HCT116 (cell line): ENCODE measurements at places on chromosomes 7 and 10.

GRCh38 chr7:50480797-50481196 lies 30.6 kb upstream of the FIGNL1 start:
- no peak for DNase-seq
- H3K27me3 ChIP-seq = no peaks in the 10 kb centered on the region
- H3K36me3 ChIP-seq = no peaks in the 10 kb centered on the region

DNA sequence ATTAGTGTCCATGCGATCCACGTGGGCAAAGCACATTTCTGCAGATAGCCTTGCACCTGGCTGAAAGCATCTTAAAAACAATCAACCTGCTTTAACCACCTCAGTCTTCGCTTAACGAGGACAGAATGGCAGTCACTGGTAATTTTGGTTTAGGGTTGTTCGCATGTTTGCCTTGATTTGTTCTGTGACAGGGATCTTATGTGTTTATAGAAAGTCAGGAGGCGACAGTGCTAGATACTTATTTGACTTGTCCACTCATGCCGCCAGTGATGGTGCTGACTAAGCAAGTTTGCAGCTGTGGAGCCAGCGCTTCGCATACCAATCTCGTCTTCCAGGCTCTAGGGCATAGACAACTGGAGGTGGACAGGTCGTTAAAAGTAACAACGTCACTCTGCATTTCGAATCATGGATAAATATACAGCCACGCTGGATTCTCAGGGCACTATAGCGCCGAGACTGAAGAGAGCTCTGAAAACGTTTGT lies 1.2 kb upstream of the TMEM243 start:
- peak overlapping the region; percentile 92 for H3K4me3 ChIP-seq
- no peak for DNase-seq
- no peaks in the 10 kb centered on the region for H3K27me3 ChIP-seq
- H3K36me3 ChIP-seq = no peaks in the 10 kb centered on the region; the same call in 1 of the 2 replicates

- no peaks in the 10 kb centered on the region for H3K36me3 ChIP-seq
- no peaks in the 10 kb centered on the region for H3K27me3 ChIP-seq
- H3K4me3 ChIP-seq = peak overlapping the region; percentile 71
- H3K27ac ChIP-seq = peak overlapping the region; percentile 13; the same call in 1 of the 2 replicates
- peaks cover 22% of the 10 kb centered on the region for H3K4me1 ChIP-seq
These were observed 106.7 kb downstream of the SNX10 start for GRCh38 chr7:26398427-26398755.

DNA sequence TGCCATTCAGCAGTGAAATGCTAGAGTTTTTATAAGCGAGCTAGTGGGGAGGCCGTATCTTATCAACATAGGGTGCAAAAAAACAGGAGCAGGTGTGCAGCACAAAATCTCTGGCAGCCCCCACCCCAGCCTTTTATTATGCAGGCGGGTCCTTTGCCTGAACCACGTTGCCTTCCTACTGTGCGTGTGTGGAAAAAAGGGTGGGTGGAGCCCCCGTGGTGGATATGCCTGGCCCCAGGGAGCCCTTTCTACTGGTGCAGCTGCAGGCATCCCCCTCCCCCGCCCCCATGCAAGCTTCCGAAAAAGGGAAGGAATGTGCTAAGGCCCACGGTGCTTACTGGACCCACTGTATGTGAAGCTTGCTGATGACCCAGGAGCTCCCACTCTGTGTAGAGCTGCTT lies 175.9 kb downstream of the USP6NL start:
- H3K36me3 ChIP-seq = no peaks in the 10 kb centered on the region
- H3K4me3 ChIP-seq = no peak overlapping the region
- H3K27ac ChIP-seq = no peak overlapping the region
- no peak for DNase-seq

DNA sequence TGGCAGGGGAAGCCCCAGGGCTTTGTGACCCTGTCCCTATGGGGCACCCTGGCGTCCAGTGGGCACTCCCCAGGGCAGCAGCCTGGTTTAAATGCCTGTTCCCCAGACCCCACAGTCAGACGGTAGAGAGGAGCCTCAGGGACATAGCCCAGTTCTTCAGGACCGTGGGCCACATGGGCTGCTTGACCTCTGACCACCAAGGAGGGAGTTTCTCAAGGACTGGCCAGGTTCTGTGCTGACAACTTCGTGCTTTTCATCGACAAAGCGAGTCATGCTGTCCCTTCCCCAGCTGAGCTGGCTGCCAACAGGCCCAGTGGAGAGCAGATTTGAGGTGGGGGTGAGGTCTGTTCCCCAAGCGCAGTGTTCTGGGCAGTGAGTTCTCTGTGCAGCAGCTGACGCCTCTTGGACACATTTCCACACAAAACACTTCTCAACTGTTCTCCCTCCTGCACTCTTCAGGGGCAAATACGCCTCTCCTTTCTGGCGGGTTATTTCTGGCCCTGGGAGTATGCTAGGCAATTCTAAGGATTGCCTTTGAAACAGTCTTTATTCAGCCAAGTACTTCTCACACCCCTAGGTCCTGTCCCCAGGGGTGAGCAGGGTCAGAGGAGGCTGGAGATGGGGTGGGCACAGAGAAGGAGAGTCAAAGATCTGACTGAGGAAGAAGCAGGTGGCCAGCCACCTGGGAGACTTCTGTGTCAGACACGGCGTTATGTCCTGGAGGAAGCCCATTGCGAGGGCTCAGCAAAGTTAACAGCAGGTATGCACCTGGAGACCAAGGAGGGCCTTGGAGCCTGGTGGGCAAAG lies 57.3 kb upstream of the CAMK2B start:
- H3K27me3 ChIP-seq = no peaks in the 10 kb centered on the region
- H3K4me3 ChIP-seq = no peak overlapping the region
- H3K4me1 ChIP-seq = no peaks in the 10 kb centered on the region

DNA sequence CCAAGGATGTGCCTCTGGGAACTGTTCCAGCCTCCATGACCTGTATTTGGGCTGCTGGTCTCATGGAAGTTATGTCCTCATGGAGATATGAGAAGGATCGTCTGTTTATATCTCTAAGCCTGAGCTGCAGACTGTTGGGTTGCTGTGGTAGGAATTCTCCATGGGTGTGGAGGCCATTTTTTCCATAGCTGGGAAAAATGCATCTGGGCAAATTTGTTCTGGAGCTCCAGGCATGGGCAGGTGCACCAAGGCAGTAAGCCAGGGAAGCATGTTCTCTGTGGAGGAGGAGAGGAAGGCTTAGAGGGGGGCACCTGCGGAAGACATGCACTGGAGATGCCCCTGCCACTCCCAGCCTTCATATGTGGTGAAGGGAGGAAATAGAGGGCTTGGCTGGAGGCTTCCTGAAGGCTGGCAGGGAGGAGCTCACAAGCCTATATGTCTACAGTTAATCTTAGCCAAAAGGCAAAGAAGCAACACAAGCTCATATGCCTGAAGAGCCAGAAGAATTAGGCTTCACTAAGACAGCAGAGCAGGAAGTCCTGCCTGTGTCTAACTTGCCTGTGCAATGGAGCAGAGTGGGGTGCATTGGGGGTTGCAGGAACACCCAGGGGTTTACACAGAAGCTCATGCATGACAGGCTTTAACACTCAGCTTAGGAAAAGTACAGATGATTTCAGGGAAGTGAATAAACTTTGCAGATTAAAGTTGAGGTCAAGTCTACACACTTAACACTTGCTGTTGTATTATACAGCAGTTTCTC lies 35.1 kb upstream of the CXCL12 start:
- H3K4me3 ChIP-seq = no peak overlapping the region
- no peaks in the 10 kb centered on the region for H3K36me3 ChIP-seq
- DNase-seq = no peak
- H3K27me3 ChIP-seq = peaks cover 23% of the 10 kb centered on the region; the same call in 1 of the 2 replicates
- no peaks in the 10 kb centered on the region for H3K4me1 ChIP-seq
- no peak overlapping the region for H3K27ac ChIP-seq
